ENCODE measurements at places on chromosomes 12 and 14.

- DNase-seq: no peak
Measured at GRCh38 chr12:70787612-70788011, 132.9 kb downstream of the PTPRR start.

GRCh38 chr14:31166271-31166561, 41.4 kb downstream of the HECTD1 start:
- no peak for DNase-seq

DNA sequence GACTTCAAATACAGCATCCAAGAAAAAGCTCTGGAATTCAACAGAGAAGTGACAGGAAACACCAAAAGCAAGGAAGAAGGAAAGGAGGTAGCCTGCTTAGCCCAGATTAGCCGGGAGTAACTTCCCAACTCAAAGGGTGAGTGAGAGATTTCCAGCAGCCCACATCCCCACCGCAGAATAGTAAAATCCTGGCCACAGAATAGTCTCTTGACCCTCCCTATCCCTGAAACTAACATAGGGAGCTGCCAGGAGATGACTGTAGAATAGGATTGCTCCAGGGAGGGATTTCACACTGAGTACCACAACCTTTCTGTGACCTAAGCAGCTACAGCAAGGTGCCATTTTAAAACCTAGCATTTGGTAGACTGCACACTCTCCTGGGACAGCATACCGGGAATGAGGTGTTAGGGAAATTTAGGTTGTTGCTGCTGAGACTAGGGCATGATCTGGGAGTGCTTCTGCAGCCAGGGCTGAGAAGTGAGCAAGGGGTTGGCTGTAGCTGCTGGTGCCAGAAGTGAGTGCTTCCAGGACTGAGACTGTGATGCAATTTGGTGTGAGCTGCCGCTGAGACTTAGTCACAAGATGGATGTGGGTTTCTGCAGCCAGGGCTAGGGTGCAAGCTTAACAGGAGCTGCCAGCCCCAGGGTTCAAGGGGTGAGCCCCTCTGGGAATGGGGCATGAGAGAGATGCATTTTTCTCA, 66.0 kb downstream of the TMTC3 start:
- no peak for DNase-seq

DNA sequence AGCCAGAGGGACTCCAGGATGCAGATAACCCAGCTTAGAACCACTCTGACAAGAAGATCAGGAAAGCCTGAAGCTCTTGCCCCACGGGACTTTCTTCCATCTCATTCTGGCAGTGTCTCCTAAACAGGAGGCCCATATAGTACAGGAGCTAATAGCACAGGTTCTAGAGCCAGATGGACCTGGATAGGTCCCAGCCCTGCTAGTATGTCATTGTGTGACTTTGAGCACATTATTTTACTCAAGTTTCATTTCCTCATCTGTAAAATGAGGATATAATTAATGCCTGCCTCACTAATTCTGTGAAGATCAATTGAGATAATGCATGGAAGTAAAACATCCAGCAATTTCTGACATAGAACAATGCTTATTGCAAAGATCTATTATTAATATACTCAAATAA, 66.5 kb upstream of the GZMB start:
- DNase-seq: no peak

GRCh38 chr12:82099216-82099615, 259.0 kb downstream of the CCDC59 start:
- DNase-seq: no peak

DNA sequence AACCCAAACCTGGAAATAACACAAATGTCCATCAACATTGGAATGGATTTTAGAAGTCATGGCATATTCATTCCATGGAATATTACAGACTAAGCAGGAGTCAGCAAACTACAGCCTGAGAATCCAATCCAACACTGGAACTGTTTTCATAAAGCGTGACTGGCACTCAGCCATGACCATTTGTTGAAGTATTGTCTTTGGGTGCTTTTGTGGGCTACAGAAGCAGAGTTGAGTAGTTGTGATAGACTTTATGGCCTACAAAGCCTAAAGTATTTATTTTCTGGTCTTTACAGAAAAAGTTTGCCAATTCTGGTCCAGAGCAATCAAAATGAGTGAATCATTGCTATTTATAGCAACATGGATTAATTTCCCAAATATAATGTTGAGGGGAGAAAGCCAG, 34.5 kb upstream of the FRS2 start:
- DNase-seq: no peak

GRCh38 chr14:86847140-86847539, 1145.8 kb downstream of the GALC start:
- DNase-seq: no peak

DNA sequence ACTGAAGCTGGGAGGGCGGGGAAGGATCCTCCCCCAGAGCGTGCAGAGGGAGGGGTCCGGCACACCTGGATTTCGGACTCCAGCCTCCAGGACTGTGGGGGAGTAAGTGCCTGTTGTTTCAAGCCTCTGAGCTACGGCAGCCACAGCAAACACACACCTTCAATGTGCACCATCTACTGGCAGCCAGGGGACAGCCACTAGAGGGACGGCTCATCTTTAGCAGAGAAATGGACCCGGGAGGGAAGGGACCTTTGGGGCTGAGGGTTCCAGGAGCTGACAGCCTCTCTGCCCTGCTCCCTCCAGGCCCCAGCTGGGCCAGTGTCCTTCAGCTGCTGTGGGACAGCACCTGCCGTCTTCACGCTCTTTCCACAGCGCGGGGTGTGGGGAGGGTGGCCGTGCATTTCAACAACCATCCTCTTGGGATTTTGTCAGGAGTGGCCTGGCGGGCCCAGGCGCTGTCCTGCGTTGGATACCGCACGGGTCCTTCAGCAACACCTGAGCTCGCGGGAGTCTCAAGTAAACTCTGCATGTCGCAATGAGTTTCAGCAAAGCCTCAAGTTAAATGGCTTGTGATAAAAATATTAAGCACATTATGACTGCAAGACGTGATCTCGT, 209.2 kb upstream of the C14orf180 start:
- no peak for DNase-seq

- DNase-seq: no peak
Measured at GRCh38 chr14:99586054-99586760, 17.8 kb downstream of the CCDC85C start.

DNA sequence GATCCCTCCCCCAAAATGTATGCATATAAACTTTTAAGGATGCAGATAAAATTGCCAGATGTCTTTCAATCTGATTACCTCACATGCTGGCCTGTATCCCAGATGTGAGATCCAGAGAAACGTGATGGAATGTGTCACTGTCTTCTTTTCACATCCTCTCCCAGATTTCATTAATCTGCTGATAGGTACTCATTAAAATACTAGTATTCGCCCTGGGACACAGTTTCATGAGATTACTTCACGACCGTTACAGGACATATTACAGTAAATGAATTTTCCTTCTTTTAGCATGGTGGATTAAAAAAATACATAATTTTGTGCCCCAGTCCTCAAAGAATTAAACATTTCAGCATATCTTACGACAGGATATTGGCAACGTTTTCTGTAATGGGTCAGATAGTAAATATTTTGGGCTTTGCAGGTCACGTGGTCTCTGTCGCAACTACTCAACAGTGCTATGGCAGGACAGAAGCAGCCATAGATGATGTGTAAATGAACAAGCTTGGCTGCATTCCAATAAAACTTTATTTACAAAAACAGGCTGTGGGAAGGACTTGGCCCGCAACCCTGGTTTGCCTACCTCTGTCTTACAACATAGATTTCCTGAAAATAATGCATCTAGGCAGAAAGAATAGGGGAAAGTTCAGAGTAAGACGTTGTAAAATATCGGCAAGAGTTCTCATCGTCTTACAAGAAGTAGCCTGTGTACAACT, 156.0 kb upstream of the DIO3 start:
- DNase-seq: no peak

DNA sequence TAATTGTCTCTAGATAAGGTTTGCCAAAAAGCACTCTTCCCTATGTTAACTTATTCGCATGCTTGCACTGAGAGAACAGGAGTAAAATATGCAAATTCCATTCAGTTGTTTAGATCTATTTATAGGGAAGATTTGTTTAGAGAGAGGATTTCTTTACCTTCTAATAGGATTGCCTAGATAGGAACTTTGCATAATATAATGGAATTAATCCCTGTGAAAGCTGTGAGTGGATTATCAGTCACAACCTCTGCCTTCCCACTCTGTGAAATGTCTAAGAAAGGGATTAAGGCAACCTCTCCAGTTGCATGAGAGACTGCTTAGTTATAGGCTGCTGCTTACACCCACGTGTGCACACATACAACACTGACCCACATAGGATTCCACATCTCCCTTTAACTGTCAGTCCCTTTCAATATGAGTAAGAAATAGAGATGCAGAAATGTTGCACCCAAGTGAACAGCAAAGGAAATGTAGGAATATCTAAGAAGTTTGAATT, 83.2 kb downstream of the ALG10B start:
- no peak for DNase-seq

DNA sequence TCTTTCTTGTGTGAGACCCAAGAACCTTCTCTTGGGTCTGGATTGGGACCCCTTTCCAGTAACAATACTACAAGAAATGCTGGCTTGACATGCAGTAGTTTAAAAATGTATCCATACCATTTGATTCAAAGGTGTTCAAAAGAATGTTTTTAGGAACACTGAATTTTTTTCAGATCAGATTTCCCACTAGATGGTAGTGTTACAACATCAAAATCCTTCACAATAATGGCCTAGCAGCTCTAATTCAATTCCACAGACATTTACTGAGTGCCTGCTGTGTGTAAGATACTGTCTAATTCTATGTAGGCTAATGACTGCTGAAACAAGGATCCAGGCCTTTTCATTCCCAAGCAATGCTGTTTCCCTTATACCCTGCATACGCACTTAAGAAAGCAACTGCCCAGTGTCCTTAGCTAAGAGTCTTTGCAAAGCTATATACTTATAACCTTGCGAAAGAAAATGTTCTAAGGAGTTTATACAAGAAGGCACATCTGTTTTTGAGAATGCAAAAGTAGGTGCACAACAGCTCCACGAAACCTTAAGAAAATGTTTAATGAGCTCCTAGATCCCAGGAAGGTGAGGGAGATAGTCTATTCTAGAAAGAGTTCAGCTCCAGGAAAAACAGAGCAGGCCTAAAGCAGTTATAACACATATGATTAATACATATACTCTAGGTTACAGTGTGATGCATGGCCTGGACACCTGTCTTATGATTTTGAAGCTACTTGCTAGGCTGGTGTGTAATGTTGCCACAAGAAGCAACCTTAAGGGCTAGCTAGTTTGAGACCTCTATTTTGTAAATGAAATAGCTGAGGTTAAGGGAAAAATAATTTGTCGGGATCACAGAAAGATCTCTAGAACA, 50.9 kb upstream of the PKP2 start:
- DNase-seq: no peak

DNA sequence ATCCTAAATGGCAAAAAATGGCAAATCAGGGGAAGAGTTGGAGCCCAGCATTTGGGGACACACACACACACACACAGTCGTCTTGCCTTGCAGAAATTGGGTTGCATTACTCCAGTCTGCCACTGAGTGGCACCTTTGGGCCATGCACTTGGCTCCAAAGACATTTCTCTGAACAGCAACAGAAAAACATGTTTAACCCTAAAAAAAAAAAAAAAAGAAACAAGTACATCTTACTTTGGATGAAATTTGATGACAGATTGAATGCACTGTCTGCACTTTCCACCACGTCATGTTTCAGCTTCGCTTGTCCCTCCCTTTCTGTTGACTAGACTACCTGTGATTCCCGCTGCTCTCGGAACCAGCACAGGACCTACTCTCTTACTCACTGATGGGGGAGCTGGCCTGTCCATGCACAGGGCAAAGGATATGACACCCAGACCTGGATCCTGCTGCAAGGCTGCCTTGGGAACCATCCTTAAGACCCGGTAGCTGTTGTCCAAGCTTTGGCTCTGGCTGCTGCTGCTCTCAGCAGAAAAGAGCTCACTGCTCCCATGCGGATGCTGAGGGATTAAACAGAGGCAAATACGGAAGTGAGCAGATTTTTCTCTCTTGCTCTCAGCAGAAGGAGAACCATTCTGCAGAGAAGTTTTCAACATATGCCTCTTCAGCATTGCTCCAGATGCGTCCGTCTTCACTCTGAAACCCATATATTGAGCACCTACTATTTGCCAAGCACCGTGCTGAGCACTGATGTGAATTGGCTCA, 376.8 kb downstream of the DPF3 start:
- DNase-seq: peak; percentile 76

- no peak for DNase-seq
Measured at GRCh38 chr12:109057376-109057775, 5.0 kb downstream of the USP30 start.

DNA sequence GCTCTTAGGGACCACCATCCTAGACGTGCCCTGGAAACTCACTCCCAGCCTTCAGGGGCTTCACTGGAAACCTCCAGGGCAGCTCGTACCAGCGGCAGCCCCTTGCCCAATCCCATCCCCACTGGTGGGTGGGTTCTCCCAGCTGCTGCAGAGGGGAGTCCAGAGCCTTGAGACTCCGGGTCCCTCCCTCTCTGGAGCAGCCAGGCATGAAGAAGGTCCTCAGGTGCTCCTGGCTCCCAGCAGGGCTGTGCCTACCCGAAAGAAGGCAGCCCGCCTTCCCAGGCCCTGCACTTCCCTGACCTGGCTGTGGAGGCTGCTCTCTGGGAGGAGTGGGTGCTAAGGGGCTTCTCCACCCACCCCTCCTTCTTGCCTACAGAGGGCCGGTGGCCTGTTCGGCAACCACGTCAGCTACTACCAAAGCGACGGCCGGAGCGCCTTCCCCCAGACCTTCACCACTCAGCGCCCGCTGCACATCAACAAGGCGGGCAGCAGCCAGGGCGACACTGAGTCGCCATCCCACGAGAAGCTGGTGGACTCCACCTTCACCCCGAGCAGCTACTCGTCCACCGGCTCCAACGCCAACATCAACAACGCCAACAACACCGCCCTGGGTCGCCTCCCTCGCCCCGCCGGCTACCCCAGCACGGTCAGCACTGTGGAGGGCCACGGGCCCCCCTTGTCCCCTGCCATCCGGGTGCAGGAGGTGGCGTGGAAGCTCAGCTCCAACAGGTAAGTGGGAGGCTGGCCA, 115.5 kb upstream of the FKBP4 start:
- DNase-seq: no peak

DNA sequence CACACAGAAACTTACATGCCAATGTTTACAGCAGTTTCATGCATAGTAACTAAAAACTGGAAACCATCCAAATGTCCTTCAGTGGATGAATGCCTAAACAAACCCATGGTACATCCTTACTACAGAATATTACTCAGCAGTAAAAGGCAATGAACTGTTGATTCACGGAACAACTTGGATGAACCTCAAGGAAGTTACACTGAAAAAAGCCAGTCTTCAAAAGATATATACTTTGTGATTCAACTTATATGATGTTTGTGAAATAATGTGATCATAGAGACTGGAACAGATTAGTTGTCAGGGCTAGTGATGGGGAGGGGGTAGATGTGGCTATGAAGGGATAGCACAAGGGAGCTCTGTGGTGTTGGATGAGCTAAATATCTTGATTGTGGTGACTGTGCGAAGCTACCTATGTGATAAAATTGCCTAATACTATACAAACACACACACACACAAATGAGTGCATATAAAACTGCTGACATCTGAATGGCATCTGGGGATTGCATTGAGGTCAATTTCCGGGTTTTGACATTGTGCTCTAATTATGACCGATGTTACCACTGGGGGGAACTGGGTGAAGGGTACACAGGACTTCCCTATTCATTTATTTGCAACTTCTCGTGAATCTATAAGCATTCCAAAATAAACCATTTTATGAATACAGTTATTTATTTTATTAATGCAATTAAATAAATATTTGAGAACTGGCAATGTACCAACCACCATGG, 94.3 kb downstream of the RIN3 start:
- DNase-seq: no peak

All from ureter (tissue), 1 donor.